ENCODE measurements at places on chromosomes 11 and 22.

- no peak for DNase-seq
Measured at GRCh38 chr11:59200423-59200746, 12.3 kb downstream of the MPEG1 start.

- no peak for DNase-seq
Measured at GRCh38 chr11:117020869-117021564, 77.2 kb downstream of the SIK3 start.

GRCh38 chr11:127066401-127067090 is 66.0 kb upstream of the KIRREL3 start:
- no peak for DNase-seq

DNA sequence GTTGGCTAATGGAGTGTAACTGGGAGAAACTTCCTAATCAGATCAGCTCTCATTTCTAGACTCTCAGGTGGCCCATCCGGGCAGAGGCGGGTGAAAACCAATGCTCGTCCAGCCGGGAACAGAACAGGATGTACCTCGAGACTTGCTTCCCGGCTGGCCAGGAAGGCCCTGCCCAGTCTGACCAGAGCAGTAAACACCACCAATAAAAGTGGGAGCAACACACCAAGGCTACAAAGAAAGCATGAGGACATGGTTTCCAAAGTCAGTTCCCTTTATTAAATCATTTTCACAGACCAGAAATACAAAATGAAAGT is 940 bp upstream of the TNKS1BP1 start:
- DNase-seq: no peak

GRCh38 chr22:50143096-50143495 is 27.4 kb upstream of the PANX2 start:
- no peak for DNase-seq

GRCh38 chr11:62393061-62393611 is 25.7 kb upstream of the SCGB1A1 start:
- DNase-seq: no peak

GRCh38 chr11:96063053-96063452 is 139.1 kb upstream of the MTMR2 start:
- no peak for DNase-seq

GRCh38 chr11:47848700-47849155 is 578 bp upstream of the NUP160 start:
- no peak for DNase-seq

- DNase-seq: no peak
Measured at GRCh38 chr22:42872821-42873220, 15.7 kb upstream of the ARFGAP3 start.

GRCh38 chr11:130560000-130560780 is 111.7 kb downstream of the ADAMTS15 start:
- no peak for DNase-seq

DNA sequence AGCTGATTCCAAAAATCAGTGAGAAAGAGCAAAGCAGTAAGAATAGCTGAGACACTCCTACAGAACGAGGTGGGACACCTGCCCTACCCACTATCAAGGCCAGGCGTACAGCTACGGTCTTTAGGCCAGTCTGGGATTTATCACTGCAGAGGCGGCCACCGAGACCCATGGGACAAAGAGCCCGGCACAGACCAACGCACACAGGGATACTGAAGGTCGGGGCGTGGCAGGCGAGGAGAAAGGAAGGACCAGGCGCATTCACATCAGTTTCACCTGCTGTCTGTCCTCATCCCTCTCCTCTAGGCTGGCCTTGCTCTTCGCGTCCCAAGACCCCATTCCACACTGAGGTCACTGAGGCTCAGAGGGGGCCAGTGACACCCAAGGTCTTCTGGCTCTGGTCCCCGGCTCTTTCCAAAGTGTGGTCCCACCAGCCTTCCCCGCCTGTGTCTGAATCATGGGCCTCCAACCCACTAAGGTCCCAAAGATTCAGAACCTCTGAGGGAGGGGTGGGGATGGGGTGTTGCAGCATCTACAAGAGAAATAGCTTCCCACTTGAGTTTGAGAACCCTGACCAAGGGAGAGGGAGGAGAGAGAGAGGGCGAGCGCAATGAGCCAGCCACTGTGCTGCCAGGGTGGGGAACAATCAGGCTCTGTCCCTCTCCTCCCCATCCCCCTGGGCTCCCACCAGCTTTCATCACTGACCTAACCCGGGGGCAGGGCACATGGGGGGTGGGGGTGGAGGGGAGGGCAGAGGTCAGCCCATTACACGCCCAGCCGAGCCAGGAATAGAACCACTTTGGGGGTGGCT is 7.2 kb upstream of the PICK1 start:
- no peak for DNase-seq

DNA sequence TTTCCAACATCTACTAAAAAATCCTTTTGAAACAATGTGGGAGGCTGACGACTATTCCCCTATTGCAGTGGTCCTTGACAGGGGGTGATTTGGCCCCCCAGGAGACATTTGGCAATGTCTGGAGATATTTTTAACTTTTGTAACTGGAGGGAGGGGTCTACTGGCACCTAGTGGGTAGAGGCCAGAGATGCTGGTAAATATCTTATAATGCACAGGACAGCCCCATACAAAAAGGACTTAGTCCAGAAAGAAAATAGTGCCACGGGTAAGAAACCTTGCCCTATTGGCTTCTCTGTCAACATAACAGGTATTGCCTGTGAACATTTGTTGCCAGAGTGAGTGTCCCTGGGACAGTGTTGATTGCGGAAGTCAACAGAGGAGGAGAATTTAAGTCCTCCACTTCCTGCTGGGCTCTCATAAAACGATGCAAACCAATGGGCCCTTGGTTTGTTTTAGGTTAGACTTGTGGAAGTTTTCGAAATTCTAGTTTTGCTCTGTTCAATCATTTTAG is 101.6 kb downstream of the MAML2 start:
- no peak for DNase-seq

GRCh38 chr22:41499624-41500280 is 30.8 kb downstream of the ACO2 start:
- no peak for DNase-seq

DNA sequence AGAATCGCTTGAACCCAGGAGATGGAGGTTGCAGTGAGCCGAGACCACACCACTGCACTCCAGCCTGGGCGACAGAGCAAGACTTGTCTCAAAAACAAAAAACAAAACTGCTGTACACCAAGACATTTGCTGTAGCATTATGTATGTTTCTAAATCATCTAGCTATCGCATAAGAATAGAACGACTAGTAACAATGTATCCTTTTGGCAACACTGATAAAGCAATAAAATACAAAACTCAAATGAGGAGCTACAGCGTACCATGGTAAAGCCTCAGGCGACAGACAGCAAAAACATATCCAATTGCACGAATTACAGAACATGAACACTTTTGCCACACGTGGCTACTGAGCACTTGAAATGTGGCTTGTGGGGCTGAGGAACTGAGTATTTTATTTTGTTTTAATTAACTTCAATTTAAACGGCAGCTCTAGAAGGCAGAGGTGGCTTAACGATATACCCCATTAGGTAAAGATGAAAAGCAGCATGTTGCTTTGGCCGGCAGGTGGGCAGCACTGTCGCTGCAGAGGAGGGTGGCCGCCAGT is 2.3 kb downstream of the TUBGCP6 start:
- no peak for DNase-seq

- peak; percentile 37 for DNase-seq
Measured at GRCh38 chr22:29470159-29470855, 9.7 kb upstream of the NEFH start.

DNA sequence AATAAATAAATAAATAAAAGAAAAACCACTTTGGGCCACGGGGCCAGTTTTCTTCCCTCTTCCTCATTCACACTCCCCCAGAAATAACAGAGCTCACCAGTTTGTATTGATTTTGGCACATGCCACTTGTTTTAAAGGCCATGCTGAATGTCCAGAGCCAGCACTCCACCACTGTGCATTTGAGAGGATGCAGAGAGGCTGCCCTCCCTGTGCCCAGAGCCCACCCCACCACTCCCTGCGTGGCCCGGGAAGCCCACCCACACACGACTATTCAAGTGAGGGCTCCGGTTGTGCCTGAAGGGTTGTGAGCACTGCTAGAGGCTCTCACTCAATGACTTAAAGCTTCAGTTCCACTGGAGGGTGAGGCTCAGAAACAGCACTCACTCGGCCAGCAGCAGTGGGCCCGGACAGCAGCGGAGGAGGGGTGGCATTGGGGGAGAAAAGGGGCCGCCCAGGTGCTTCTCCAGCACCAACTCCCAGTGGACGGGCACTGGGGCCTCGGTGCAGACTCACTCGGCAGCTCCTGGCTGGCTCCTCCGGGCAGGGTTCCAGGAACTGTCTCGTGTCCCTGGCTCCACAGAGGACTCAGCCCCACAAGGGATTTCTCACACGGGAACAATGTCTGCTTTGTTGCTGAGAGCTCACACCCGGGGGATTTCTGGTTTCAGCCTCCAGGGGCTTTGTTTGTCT is 112.7 kb downstream of the SHANK2 start:
- DNase-seq: no peak

GRCh38 chr11:35553021-35553420 is 27.6 kb upstream of the PAMR1 start:
- DNase-seq: no peak

DNA sequence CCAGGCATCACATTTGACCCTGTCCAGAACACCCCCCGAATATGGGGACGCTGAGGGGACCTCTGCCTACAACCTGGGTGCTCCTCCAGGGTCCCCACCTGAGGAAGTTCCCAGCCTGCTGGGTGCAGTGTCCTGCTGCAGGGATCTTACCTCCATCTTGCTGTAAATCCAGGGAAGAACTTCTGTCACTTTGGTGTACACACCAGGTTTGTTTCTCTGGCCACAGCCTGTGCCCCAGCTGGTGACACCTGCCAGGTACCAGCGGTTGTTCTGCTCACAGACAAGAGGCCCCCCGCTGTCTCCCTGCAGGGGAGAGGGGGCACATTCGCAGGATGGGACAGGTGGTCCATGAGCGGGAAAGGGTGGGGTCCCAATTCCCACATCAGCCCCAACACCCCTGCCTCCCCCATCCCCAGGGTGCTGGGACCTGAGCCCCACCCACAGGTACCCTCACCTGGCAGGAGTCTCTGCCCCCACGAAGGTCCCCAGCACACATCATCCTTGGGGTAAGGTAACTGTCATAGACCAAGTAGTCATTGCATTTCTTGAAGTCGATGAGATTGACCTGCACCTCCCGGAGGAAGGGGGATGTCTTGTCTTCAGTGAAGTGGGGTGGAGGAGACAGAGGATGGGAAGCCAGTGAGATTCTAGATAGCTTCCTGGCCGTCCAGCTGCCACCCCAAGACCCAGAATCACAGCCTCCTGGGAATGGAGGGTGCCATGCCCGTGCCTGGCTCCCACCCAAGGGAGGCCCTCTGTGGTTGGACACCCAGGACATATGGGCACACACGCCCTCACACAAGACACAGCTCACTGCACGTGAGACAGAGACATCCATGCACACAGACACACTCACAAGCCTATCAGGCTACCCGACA is 25.5 kb downstream of the TMPRSS13 start:
- no peak for DNase-seq

DNA sequence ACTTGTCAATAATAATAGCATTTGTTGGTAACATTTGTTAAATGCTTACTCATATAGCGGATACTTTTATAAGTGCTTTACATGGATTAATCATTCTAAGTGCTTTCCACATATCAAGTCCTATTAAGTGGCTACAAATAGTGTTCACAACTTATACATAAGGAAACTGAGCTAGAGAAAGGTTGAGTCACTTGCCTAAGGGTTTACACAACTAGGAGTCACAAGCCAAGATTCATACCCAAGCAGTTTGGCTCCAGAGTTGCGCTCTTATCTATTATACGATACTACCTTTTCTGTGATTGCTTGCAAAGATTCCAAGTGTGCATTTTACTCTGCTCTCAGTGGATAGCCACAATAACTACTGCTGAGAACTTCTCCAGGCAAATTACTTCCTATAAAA is 215.9 kb upstream of the CCDC90B start:
- DNase-seq: no peak

DNA sequence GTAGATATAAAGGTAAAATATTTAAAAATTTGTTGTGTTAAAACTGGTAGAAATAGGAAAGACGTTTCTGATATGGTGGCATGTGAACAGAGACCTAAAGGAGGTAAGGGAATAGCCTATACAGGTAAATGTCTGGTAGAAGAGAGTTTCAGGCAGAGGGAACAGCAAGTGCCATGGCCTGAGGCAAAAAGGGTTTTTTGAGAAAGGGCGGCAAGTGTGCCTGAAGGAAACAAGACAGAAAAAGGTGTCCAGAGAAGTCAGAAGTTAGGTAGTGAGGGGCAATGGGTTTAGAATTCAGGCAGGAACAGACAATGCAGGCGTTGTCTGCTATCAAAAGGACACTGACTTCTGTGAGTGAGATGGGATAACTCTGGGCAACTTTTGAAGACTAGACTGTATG is 339.7 kb downstream of the DYNC2H1 start:
- no peak for DNase-seq

- no peak for DNase-seq
Measured at GRCh38 chr11:67025750-67026149, 2.8 kb downstream of the SYT12 start.

- DNase-seq: no peak
Measured at GRCh38 chr11:44959064-44959463, 8.4 kb upstream of the TP53I11 start.

- no peak for DNase-seq
Measured at GRCh38 chr11:79296141-79296540, 144.7 kb downstream of the TENM4 start.

DNA sequence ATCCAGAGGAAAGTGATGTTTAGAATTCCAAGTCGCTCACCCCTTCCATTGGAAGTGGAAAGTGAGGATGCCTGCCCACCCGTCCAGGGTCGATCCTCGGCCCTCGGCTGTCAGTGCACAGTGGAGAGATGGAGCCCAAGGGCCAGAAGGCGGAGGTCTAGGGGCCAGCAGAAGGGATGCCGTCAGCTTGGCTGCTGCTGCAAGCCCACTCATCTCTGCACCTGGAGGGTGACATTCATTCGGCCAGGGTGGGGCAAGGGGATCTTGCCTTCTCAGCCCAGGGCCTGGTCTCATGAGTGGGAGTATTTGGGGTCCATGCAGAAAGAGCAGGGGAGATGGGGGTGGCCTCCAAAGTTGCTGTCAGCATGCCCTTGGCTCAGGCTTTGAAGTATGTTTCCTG is 30.7 kb downstream of the LINC01488 start:
- DNase-seq: no peak

GRCh38 chr11:107998761-107999160 is 9.9 kb upstream of the CUL5 start:
- no peak for DNase-seq

DNA sequence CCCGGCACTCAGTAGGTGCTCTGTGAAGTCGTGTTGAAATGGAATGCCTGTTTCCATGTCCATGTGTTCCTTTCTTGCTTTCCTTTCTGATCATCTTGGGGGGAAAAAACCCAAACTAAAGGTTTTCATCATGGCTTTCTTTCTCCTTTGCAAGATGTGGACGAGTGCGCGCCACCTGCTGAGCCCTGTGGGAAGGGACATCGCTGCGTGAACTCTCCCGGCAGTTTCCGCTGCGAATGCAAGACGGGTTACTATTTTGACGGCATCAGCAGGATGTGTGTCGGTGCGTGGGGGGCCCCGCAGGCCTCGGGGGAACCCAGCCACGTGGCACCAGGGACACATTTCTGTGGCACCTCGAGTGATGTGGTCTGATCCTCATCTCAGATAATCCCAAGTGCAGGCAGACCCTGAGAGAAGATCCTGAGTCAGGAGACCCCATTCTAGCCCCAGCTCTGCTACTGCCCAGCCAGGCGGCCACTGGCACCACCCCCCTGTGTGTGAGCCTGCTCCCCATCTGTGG is 39.4 kb downstream of the FBLN1 start:
- DNase-seq: no peak
